Memory B cell (primary cell): ENCODE measurements at places on chromosomes 16 and 17.

- peak overlapping the region; percentile 98 for H3K27ac ChIP-seq
- H3K27me3 ChIP-seq = no peaks in the 10 kb centered on the region
- H3K4me3 ChIP-seq = peak overlapping the region; percentile 62
- H3K36me3 ChIP-seq = no peaks in the 10 kb centered on the region
- DNase-seq = no peak
- H3K4me1 ChIP-seq = peaks cover 21% of the 10 kb centered on the region
Observed at GRCh38 chr17:68288804-68289203, 2.1 kb downstream of the SLC16A6 start.

- no peak for DNase-seq
- no peaks in the 10 kb centered on the region for H3K36me3 ChIP-seq
- H3K4me3 ChIP-seq = no peak overlapping the region
- no peaks in the 10 kb centered on the region for H3K4me1 ChIP-seq
- H3K27ac ChIP-seq = no peak overlapping the region
- H3K27me3 ChIP-seq = peaks cover 2% of the 10 kb centered on the region
Observed at GRCh38 chr17:13204607-13205237, 186.9 kb upstream of the ELAC2 start.

- peaks cover 22% of the 10 kb centered on the region for H3K36me3 ChIP-seq
- H3K4me3 ChIP-seq = no peak overlapping the region
- no peaks in the 10 kb centered on the region for H3K27me3 ChIP-seq
- no peak for DNase-seq
Observed at GRCh38 chr17:29114141-29114540, 66.1 kb downstream of the MYO18A start.

GRCh38 chr17:5019475-5019956, 15.7 kb downstream of the SLC52A1 start:
- H3K4me1 ChIP-seq = peaks cover 5% of the 10 kb centered on the region
- no peak overlapping the region for H3K4me3 ChIP-seq
- H3K27me3 ChIP-seq = no peaks in the 10 kb centered on the region
- DNase-seq = no peak
- H3K36me3 ChIP-seq = peaks cover 28% of the 10 kb centered on the region
- peak overlapping the region; percentile 62 for H3K27ac ChIP-seq

DNA sequence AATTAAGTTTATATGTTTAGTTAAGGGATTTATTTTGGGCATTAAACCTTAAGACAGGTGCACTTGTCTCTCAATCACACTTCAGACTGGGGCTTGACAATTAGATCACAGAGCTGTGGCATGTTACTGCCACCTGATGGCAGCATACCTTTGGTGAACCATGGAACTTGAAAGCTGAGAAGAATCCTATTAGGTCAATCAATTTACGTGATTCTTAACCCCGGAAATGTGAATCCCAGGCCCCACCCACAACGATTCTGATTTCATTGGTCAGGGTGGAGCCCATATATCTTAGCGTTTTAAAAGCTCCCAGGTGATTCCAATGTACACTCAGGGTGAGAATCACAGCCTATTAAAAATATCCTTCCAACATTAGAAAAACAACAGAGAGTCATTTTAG, 91.0 kb downstream of the GSG1L start:
- peaks cover 6% of the 10 kb centered on the region for H3K27me3 ChIP-seq
- no peak overlapping the region for H3K4me3 ChIP-seq
- H3K36me3 ChIP-seq = no peaks in the 10 kb centered on the region
- no peaks in the 10 kb centered on the region for H3K4me1 ChIP-seq
- H3K27ac ChIP-seq = no peak overlapping the region
